Activated CD4-positive, alpha-beta T cell treated with anti-CD3 and anti-CD28 coated beads for 36 hours (primary cell): ENCODE measurements at places on chromosomes 7 and 10.
A peak's percentile ranks its signal among the peaks of the same experiment; 100 is the strongest.

- DNase-seq, result no peak
Measured at GRCh38 chr10:59611048-59611447, 98.6 kb downstream of the SLC16A9 start.

- peak; percentile 5 for DNase-seq
Measured at GRCh38 chr10:43226851-43227845, 39.7 kb downstream of the RASGEF1A start.

DNA sequence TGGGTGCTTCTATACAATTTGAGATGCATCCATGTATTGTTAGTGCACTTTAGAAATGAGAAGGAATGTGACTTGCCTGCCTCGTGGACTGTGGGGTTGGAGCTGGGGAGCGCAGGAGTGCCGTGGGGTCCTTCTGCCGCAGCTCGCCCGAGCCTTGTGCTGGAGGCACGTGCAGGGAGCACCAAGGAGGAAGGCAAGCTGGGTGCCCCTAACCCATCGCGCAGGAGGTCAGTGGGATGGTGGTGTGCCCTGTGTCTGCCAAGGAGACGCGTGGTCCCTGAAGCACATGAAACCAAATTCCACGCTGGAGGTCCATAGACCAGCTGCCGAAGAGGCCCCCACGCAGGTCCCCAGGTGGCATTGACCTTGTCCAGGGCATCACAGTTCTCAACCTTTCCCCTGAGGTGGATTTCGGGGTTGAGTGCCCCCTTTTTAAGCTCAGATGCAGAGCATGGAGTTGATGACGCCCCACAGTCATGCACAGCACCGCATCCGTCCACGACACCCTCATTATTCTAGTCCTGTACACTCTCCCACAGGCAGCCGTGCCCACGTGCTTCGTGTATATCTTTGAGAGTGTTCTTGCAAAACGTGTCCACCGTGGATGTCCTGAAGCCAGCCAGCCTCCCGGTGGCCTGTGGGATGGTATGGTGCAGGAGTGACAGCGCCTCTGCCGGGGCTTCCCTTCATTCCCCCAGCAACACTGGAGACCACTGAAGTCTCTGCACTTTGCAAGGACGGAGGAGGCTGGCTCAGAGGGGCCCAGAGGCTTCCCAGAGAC is 35.5 kb downstream of the FKBP6 start:
- no peak for DNase-seq

- peak; percentile 41 for DNase-seq
Measured at GRCh38 chr10:35449944-35450343, 113.6 kb downstream of the CCNY start.

GRCh38 chr7:117673367-117673766 is 193.5 kb downstream of the CFTR start:
- no peak for DNase-seq

DNA sequence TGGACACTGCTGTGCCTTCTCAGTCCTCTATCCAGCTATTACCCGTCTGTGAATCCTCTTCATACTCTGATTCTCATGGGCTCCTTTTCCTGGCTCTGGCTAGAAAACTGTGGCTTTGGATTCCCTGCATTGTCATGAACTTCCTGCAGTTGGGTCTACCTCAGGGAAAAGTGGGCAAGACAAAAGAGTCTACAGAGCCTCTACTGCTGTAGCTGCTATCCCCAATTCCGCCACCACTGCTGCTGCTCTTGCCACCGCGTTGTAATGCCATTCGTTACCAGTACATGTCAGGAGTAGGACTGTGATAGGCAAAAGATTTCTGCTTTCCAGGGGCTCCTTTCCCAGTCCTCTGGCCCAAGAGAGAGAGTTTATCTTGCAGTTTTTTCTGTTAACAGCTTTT is 23.9 kb upstream of the PPP1R17 start:
- no peak for DNase-seq

DNA sequence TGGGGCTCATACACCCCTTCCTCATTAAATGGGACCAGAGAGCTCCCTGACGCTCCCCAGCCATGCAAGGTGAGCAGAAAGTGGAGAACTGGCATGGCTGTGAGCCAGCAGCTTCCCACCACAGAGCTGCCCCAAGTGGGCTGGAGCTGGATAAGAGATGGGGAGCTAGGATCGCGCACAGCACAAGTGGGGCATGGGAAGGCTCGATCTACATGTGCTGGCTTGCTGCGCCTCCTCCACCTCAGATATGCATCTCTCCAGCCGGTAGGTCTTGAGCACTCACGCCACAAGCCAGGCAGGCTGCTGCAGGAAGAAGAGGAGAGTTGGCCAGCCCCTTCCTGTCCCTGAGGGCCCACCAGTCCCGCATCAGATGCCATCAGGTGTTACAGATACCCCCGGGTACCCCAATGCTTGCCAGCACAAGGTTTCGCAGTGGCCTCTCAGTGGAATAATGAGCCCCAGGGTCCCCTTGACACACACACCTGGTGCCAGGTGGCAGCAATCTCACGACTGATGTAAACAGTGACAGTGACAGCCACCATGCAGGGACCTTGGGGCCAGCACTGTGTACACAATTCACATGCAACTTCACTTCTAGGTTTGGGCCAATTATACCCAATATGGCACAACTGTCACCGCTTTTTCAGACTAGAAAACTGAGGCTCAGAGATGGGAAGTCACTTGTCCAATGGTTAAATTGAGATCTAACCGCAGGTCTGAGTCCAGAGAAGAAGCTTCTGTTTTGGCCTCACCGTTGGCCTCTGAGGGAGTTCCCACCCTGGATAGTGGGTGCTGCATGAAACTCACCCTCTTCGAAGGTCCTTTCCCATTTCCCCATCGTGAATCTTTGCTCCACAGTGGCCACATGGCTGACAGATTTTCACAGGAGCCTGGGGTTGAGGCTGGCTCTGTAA is 79.3 kb downstream of the OAT start:
- no peak for DNase-seq

DNA sequence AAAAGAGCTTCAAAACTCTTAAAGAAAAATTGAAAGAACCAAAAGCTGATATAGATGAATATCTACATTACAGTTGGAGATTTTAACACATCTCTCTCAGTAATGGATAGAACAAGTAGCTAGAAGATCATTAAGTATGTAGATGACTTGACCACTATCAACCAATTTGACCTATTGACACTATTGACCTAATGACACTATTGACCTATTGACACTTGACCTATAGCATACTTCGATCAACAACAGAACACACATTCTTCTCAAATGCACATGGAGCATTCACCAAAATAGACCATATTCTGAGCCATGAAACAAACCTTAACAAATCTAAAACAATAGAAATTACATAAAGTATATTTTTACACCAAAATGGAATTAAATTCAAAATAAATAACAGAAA is 22.3 kb downstream of the GIMAP5 start:
- no peak for DNase-seq

DNA sequence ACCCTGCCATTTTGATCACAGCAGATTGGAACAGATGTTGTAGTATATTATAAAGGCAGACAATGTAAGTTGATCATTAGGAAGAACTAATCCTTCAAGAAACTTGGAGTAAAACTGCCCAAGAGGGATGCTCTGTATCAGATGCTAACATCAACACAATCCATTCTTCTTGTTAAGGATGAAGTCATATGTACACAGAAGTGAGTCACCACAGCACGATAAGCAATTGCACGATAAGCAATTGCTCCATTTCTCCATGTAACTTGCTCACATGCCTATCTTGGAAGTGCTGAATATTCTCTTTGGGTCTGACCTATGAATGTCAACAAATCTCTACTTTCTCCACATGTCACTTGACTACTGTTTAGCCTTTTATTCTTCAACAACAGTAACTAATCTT is 41.5 kb upstream of the DMTF1 start:
- DNase-seq, result no peak

DNA sequence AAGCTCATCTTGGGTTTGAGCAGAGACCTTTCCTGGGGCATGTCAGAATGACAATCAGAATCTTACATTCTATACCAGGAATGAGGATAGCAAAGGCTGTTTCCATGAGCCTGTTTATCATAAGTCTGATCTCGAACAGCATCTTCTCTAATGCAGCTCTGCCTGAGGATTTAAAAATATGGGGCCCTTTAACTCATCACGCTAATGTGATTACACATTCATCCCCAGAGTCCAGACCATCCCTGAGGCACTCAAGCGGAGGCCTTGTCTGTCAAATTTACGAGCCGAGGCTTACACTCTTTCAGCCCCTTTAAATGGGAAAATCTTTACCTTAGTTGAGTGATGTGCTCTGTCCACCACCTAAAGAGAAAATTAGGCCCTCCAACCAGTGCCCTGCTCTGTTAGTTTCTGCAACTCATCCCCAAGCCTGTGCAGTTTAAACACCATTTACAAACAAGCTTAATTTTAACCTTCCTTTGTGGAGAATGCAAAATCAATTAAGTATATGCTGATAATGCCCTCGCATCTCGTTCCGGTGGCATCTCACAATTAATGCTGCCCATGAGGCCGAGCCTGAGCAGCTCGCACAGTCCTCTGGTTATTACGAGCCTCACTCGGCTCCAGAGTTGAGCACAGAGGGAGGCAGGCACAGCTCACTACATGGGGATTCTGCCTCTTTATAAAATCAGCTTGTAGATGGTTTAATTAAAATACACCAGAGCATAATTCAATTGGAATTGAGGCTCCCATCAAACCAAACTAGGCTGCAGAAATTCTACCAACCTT is 16.0 kb downstream of the CHST15 start:
- DNase-seq, result no peak

DNA sequence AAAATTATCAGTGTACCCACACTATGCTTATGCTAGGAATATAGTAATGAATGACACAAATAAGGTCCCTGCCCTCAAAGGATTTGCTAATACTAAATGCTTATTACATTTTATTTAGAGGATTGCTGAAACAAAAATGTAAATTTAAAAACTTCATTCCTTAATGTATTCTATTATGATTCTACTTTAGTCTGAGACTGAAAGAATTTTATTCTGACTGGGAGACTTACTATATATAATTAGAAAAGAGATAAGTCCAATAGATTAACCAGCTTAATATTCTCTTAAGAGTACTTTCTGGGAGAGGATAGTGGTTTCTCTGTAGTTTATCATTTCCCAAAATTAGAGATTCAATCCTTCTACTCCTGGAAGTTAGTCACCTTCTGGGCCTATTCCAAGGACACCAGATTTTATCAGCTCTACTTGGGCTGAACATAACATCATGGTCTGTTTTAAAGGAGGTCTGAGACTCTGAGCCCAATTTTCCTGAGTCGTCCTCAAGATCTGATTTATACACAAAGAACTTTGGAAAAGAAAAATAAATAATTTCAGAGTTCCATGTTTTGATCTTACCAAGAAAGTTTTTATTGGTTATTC is 41.1 kb downstream of the ASZ1 start:
- no peak for DNase-seq

- no peak for DNase-seq
Measured at GRCh38 chr7:104486931-104487330, 158.5 kb downstream of the LHFPL3 start.

DNA sequence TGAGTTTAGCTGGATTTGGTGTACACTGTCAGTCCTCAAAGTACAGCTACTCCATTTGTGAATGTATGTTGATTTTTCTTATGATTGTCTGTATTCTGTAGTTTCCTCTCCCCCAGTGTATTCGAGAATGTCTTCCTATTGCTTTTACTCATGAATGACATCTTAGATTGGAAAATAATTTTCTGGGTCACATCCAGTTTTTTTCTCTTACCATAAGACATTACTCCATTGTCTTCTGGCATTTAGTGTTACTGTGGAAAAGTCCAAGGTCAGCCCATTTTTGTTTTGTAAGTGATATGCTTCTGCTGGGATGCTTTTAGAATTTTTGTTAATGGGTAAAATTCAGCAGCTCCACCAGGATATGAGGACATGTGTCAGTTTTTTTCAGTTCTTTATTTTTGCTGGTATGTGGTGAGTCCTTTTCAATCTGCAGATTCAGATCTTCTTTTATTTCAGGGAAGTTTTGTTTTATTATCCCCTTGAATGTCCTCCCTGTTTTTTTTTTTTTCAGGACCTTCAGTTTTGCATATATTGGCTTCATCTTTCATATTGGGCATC is 33.6 kb downstream of the WAC start:
- DNase-seq, result no peak

DNA sequence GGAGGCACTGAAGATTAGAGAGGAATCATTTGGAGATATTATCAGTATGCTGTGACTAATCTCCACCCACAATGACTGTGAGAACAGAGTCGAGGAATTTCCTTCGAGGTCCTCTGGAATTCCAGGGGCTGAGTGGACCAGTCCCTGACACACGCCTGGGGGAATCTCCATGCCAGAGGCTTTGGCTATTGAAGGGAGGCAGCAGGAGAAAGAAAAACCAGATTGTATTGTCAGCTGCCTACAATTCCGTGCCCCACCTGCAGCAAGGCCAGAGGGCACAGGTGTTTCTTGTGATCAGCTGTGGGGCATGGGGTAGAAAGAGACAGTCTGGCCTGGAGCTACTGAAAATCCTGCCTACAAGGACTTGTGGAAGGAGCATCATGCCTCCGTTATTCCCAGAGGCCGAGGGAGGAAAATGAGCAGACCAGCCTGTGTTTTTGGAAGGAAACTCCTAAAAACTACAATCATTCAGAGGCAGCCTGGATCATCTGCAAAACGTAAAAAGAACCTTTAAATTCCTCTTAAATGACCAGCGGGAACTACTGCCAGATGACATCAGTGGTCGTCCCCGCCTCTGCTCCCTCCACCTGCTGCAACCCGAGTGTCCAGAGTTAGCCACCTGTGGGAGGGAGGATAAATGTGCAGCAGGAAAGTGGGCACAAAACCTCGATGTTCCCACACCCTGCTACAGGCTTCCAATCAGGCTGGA is 25.4 kb upstream of the ANK3 start:
- DNase-seq, result no peak

- DNase-seq, result no peak
Measured at GRCh38 chr7:32039000-32039756, 31.0 kb downstream of the PDE1C start.

- DNase-seq, result no peak
Measured at GRCh38 chr7:67729771-67730170, 733.1 kb downstream of the TYW1 start.

GRCh38 chr7:43779045-43779812 is 20.7 kb downstream of the BLVRA start:
- DNase-seq, result no peak

DNA sequence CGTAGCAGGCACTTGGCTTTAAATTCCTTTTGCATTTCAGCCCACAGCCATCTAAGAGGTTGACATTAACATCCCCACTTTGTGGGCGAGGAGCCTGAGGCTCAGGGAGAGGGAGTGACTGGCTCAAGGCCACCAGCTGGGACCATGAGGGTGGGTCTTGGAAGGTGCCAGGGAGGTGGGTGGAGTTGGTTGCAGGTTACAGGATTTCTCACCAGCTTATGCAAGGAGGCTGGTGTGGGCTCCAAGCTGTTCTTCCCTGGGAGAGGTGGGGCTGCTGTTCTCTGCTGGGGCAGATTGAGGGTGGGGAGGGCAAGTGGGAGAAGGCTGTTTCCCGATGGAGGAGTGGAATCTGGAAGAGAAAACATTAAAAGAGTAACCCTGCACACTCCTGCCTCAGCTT is 14.1 kb upstream of the C10orf95 start:
- no peak for DNase-seq

DNA sequence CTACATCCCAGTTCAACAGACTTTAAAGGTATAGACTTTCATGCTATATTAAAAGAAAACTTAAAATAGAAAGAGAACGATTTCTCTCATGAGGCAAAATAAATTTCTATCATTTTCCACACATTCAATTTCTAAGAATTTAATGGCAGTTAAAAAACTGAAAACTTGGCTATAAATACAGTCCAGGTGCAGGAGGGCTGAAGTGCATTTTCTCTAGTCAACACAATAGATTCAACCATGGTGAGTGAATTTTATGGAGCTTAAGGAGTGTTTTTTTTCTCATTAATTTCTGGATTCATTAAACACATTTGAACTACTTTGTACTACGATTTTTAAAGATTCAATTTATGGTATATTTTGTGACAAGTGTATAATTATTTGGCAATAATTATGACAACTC is 240.8 kb upstream of the SLC26A5 start:
- no peak for DNase-seq
